ENCODE measurements at places on chromosomes 6 and 20. TPM values are rescaled to one million over a fixed set of nuclear protein-coding genes. Genes with fewer than 3 reads are reported as not detected.
A peak's percentile ranks its signal among the peaks of the same experiment; 100 is the strongest.

- no peak overlapping the region for H3K27ac ChIP-seq
- no peaks in the 10 kb centered on the region for H3K36me3 ChIP-seq
- no peaks in the 10 kb centered on the region for H3K27me3 ChIP-seq
- no peak overlapping the region for H3K4me3 ChIP-seq
- DNase-seq: no peak
- H3K4me1 ChIP-seq: peaks cover 10% of the 10 kb centered on the region
These were observed 193.0 kb upstream of the SGK1 start for GRCh38 chr6:134510920-134511319.

Gene ZBTB12
- total RNA-seq: 47.1 TPM

Gene SLC13A3
- 5.0 TPM for total RNA-seq

- peaks cover 11% of the 10 kb centered on the region for H3K4me1 ChIP-seq
- H3K27me3 ChIP-seq: peaks cover 23% of the 10 kb centered on the region
- peak overlapping the region; percentile 76 for H3K27ac ChIP-seq
- peak overlapping the region; percentile 90 for H3K4me3 ChIP-seq
- no peaks in the 10 kb centered on the region for H3K36me3 ChIP-seq
These were observed 1.8 kb downstream of the EPHA7 start for GRCh38 chr6:93417421-93418013.
